ENCODE measurements at places on chromosomes 6 and 20.

GRCh38 chr6:170073846-170074245 is 217.0 kb downstream of the DLL1 start:
- DNase-seq: no peak

DNA sequence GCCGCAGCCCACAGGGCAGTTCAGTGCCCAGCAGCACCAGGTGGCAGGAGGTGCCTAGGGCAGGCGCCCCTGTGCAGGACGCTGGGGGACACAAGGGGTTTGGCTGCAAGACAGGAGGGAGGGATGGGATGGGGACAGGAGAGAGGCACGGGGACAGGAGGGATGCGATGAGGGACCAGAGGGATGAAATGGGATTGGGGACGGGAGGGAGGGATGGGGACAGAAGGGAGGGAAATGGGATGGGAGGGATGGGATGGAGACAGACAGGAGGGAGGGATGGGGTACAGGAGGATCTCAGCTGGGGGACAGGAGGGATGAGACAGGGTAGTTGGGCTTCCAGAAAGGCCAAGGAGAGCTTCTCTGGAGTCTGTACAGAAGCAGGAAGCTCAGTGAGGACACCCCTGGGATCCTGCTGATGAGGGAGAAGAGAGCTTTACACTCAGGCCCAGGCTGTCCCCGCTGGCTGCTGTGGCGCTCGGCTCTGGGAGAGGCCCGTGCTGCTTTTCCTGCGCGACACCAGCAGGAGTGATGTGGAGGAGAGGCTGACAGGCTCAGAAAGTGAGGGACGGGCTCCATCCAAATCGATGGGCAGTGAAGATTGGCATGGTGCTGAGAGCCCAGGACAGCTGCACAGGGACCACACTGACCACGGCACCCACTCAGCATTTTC is 400.8 kb downstream of the SMOC2 start:
- DNase-seq: no peak

DNA sequence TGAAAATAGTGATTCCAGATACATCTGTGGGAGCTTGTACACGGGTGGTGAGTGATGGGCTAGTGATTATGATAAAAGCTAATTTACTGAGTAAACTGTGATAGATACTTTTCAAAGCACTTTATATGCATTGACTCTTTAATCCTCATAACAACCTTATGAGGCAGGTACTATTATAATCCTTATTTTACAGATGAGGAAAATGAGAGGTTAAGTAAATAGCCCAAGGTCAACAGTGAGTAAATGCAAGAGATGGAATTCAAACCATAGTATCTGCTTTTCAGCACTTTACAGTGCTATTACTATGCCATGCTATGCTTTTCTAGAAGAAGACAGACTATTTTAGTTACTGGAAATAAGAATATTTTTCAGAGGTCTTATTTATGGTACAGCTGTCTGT is 320.9 kb upstream of the CITED2 start:
- no peak for DNase-seq

- no peak for DNase-seq
Observed at GRCh38 chr20:1154691-1155090, 30.1 kb downstream of the TMEM74B start.

All from tibial nerve (tissue), 4 donors.